Large intestine (tissue), 12 donors: ENCODE measurements at places on chromosomes 16 and 17.

DNA sequence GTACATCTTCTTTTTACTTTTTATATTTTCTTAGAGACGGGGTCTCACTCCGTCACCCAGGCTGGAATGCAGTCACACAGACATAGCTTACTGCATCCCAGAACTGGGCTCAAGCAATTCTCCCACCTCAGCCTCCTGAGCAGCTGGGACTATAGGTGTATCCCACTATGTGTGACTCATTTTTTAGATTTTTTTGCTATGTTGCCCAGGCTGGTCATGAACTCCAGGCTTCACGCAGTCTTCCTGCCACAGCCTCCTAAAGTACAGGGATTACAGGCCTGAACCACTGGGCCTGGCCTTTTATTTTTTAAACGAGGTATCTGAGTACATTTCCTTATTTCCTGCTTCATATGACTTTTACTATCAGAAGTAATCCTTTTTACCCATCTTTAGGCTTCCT lies 48.0 kb downstream of the GLG1 start:
- DNase-seq = no peak

DNA sequence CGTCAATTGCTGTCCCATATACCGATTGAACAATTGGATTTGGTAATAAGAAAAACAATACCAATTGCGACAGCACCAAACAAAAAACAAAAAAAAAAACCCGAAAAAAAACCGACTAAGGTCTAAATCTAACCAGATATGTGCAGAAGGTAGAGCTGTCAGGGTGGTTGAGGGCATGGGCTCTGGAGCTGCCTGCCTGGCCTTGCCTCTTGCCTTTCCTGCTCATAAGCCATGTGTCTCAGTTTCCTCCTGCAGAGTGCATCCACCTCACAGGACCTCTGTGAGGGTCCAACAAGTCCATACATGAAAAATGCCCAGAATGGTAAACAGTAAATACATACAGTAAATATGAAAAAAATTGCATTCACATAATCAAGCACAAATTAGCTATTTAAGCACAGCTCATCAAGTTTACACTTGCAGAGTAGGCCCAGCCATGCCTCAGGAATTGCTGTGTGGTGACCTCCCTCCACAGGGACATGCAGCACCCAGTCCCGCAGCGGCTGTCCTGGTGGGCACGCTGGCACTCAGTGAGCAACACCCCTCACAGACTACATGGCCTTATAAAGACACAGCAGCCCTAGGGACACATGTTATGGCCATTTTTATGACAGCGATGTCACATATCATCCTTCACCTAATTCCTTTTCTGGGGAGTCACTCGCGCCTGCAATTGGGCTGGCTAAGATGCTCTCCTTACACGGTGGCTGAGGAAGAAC lies 17.9 kb downstream of the TBC1D28 start:
- DNase-seq = no peak

DNA sequence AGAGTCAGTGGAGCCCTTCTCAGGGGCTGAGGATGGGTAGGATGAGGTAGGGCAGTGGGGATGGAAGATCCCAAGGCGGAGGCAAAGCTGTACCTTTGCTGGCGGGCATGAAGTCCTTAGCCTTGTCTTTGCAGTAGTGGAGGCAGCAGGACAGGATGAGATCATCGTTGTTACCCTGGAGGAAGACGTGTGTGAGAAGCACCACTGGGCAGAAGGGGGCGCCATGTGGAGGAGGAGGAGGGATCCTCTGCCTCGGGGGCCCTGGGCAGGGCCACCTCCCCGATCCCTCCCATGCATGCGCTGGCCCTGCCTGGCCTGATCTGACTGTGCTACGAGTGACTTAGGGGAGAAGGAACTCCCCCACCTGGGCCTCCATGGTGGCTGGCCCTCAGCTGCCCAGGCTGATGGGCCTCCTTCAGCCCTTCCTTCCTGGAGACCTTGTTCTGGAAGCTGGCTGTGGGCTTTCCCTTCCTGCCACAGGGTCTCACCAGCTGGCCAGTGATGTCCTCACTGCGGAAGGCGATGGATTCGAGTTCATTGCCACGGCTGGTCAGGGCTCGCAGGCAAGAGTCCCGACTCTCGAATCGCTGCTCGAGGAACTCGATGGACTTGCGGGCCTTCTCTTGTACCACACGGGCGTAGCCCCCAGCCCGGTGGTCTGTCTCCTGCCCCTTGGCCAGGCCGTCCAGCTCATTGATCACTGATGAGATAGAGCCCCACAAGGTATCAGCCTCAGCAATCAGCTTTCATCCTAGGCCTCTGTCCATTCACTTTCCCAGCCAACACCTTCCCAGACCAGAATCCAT lies 10.3 kb downstream of the HIC1 start:
- DNase-seq = no peak

GRCh38 chr16:35743101-35743692 lies 2283.8 kb downstream of the TP53TG3F start:
- DNase-seq = no peak

- DNase-seq = no peak
These were observed 63.4 kb downstream of the CYTH1 start for GRCh38 chr17:78718575-78719208.

GRCh38 chr17:69961501-69962145 lies 113.4 kb upstream of the KCNJ16 start:
- peak; percentile 16 for DNase-seq

- DNase-seq = no peak
These were observed 13.8 kb downstream of the MSLN start for GRCh38 chr16:774086-775001.

DNA sequence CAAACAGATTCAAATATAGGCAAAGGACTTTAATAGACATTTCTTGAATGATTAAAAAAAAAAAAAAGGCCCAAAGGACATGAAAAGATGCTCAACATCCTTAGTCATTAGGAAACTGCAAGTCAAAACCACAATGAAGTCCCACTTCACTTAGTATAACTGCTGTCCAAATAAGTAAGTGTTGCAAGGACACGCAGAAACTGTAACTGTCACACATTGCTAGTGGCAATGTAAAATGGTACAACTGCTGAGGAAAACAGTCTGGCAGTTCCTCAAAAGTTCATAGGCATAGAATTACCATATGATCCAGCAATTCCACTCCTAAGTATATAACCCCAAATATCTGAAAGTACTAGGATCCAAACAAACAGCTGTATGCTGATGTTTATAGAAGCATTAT lies 112.7 kb downstream of the BRIP1 start:
- DNase-seq = no peak

GRCh38 chr17:28760601-28761562 lies 17.1 kb downstream of the TRAF4 start:
- DNase-seq = no peak

- DNase-seq = no peak
These were observed 7.5 kb upstream of the KREMEN2 start for GRCh38 chr16:2956579-2956956.

DNA sequence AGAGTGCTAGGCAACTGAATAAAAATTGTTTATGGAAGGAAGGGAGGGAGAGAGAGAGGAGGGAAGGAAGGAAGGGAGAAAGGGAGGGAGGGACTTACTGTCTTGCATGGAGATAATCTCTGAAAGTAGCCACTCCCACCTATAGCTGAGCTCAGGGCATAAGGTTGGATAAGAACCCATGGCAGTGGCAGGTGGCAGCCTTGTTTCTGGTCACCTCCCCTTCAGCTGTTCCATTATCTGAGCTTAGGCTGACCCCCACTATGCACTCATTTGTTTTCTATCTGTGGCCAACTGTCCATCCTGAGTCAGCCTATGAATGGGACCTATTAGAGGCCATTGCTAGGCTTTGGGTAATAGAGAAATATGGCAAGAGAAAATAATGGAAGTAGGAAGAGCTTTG lies 25.3 kb upstream of the MTMR4 start:
- DNase-seq = no peak

GRCh38 chr16:1993731-1994131 lies 4.0 kb downstream of the SYNGR3 start:
- DNase-seq = no peak

- DNase-seq = no peak
These were observed 795.1 kb upstream of the CDH8 start for GRCh38 chr16:62831235-62831850.

DNA sequence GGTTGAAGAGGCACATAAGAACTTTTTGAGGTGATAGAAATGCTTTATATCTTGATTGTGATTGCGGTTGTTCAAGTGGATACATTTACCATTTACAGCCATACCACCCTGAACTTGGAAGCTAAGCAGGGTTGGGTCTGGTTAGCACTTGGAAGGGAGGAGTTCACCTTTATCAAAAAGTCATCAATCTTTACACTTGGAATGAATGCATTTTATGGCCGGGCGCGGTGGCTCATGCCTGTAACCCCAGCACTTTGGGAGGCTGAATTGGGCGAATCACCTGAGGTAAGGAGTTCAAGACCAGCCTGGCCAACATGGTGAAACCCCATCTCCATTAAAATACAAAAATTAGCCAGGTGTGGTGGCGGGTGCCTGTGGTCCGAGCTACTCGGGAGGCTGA lies 9.5 kb upstream of the GJD3 start:
- DNase-seq = no peak

DNA sequence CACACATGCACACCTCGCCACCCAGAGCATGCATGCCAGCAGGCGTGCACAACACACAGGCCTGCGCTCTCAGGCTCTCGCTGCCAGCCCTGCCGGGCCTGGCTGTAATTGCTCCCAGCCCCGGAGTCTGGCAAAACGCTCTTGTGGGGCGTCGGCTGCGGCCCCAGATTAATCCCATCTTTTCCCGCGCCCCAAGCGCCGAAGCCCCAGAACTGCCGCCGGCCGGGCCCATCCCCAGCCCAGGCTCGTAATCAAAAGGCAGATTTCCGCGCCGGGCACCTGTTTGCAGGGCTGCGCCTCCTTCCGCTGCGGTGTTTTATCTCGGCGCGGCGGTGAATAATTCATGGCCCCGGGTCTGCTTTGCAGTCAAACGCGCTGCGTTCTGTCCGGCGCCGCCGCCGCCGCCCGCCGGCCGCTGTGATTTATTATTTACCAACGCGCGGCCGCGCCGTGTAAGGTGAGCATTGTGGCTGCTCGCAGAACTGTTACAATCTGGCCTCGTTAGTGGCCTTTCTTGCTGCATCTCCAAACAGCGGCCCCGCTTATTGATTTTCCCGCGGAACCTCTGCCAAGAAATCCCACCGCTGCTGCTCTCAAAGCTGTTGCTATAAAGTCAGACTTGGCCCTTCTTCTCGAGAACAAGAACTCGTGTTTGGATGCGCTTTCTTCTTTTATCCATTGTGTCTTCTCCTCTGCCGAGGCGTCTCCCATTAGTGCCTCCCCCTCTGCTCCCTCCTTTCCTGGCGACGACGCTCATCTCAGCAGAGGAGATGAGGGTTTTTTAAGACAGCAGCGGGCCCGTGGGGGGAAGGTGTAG lies 126.1 kb downstream of the IRX5 start:
- peak; percentile 40 for DNase-seq

- DNase-seq = no peak
These were observed 10.0 kb downstream of the TNFAIP1 start for GRCh38 chr17:28345419-28346198.

DNA sequence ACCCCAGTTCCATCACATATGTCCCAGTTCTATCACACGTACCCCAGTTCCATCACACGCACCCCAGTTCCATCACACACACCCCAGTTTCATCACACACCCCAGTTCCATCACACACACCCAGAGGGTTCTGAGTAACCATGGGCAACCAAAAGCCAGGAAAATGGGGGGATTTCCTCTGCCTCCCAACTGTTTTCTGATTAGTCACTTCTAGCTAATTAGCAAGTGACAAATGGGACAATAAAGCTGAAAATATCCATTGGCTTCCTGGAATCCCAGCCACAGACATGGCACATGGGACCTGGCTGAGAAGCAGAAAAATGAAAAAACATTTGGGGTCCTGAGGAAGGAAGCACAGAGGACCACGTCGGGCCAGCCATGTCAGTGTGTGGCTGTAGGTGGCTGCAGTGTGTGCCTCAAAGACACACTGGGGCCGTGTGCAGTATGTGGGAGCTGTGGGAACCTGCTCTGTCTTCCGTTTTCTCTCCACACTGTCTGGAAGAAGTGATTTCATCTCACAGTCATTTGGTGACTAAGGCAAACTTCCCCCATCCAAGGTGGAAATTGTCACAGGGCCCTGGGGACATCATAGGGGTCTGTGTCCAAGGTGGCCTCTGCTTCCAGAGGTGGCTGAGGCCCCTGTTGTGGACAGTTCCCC lies 106.7 kb downstream of the CMIP start:
- no peak for DNase-seq

- peak; percentile 84 for DNase-seq
These were observed 4.9 kb upstream of the ASGR1 start for GRCh38 chr17:7184091-7184488.

DNA sequence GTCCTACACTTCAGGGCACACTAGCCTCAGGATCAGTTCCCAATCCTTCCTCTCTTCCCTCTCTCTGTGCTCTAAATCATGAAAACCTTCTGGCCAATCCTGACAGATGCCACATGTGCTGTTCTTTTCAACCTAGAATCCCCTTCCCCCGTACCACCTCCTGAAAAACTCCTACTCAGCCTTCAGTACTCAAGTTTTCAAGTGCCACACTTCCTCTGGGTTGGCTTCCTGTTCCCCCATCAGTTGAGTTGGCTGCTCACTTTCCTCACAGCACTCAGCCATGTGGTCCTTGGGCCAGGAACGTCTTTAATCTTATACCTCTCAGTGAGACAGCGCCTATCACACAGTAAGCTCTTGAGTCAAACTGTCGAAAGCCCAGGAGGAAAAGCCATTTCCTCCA lies 3.3 kb downstream of the ASPHD1 start:
- no peak for DNase-seq

GRCh38 chr17:67178555-67178954 lies 66.4 kb downstream of the HELZ start:
- no peak for DNase-seq
